T-cell (primary cell): ENCODE measurements at places on chromosomes 2 and 18. TPM values are rescaled to one million over a fixed set of nuclear protein-coding genes. Genes with fewer than 3 reads are reported as not detected.

The CHST9 gene
- not detected for total RNA-seq

The ILKAP gene
- total RNA-seq: 117 TPM

The CFC1 gene
- not detected for total RNA-seq

The CNDP1 gene
- total RNA-seq: not detected

The KCNJ3 gene
- not detected for total RNA-seq

The HOXD13 gene
- not detected for total RNA-seq

The FSHR gene
- not detected for total RNA-seq

DNA sequence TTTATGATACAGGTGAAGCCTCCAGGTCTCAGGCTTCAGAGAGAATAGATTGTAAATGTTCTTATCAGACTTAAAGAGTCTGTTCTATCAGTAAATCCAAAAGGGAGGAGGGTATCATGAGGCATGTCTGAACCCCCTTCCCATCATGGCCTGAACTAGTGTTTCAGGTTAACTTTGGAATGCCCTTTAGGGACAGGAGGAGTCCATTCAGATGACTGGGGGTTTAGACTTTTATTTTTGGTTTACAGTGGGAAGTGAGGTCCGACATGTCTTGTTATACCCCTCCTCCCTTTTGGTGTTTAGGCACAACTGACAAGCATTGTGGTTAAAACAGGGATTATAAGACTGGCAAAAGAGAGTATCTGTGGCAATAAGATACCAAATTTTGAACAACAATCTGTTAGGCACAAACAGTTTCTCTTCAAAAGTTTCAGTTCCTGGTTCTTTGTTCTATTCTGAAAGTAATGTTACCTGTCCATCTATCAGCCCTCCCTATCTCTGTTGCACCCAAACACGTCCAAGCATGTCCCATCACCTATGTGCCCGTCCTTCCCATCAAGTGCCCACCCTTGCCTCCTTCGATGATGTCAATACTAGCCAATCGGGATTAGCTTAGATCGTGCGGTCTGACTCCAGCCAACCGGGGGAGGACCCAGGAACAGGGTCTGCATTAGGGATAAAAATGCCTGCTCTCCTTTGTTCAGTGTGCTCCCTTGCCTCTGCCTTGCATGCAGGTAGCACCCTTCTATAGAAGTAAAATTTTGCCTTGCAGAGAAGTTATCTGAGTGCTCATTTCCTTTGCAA lies 16.4 kb downstream of the TCF23 start:
- no peak for DNase-seq

- no peak for DNase-seq
Observed at GRCh38 chr18:48992791-48993555, 42.2 kb upstream of the SMAD7 start.

DNA sequence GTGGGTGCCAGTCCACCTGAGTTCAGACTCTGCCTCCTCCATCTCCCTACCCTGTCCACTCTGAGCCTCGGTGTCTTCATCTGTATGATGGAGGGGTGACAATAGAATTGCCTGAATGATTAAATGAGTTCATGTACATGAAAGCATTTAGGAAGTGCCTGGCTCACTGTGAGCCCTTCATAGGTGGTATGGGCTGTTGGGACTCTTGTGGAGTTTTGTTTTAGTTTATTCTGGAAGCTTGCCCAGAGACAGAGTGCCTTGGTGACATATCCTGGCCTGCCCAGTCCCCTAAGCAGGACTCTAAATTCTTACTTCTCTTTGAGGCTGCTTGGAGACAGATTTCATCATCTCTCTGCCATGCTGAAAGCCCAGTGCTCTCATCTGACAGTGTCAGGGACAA lies 24.5 kb upstream of the GIGYF2 start:
- no peak for DNase-seq

- DNase-seq: no peak
Observed at GRCh38 chr2:9764153-9764778, 79.0 kb upstream of the TAF1B start.

- no peak for DNase-seq
Observed at GRCh38 chr18:43396266-43396665, 119.0 kb upstream of the SYT4 start.

DNA sequence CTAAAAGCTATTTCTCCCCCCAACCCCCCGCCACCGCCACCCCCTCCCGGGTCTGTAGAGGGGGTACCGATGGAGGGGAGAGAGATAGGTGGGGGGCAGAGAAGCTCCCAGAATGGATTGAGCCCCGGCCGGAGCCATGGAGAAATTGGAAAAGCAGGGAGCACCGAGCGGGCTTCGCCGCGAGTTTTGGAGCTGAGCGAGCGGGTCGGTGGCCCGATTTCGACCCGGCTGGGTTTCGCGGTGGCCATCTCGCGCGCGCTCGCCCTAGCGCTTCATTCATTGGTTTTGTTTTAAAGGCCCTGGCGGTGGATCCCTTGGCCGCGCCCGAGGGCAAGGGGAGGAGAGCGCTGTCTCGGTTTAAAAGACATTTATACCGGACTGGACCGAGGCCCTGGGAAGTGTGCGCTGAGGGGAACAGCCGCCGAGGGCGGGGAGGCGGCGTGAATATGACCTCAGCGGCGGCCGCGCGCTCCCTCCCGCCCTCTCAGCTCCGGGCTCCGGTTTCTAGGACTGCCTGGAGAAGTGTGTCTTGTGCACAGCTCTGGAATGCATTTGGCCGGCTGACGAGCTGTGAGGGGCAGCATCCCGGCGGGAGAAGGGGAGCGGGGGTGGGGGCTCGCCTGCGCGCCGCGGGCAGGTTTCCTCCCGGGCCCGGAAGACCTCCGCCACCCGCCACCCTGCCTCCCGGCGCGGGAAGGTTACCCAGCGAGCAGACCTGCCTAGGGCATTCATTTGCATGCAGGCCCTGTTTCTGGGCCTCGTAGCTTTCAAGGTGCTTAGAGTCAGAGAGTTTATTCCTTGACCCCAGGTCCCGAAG lies 1.7 kb upstream of the SMAD7 start:
- DNase-seq: peak; percentile 52

- DNase-seq: no peak
Observed at GRCh38 chr18:45785134-45785533, 40.3 kb upstream of the SIGLEC15 start.

- no peak for DNase-seq
Observed at GRCh38 chr2:127769587-127769986, 41.4 kb downstream of the WDR33 start.

DNA sequence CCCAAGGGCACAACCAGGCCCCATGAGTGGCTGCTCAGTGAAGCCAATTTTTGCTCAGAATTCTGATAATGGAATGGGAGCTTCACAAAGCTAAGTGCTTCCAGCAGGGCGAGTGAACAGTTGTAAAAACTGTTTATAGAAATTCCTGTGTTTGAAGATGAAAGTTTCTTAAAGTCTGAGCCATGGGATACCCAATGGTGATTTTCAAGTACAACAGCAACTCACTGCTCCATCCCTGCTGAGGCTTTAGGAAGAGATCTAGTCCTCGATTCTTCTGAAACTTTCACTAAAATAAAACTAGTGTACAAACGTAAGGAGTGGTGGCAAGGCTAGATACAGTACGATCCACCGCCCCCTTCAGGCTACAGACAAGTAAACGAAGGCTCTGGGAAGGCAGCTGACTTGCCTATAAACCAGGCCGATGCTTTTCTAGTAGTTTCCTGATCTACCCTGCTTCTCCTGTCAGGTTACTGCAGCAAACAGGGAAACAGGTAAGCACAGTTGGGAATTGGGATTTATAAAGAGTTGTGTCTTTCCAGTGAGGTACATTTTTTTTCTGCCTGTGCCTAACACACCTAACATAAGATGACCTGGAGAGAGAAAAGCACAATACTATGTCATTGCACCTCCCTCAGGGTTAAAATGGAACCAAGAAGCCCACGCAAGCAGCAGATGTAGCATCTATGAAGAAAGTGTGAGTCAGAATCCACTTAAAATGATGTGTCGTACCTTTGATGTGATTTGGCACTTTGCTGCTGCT lies 108.7 kb downstream of the UXS1 start:
- peak; percentile 51 for DNase-seq

- DNase-seq: no peak
Observed at GRCh38 chr2:172429301-172429968, 2.0 kb downstream of the ITGA6 start.

- DNase-seq: no peak
Observed at GRCh38 chr2:127278959-127279358, 15.0 kb downstream of the ERCC3 start.

GRCh38 chr2:48383036-48383435 lies 146.9 kb upstream of the STON1 start:
- DNase-seq: no peak

DNA sequence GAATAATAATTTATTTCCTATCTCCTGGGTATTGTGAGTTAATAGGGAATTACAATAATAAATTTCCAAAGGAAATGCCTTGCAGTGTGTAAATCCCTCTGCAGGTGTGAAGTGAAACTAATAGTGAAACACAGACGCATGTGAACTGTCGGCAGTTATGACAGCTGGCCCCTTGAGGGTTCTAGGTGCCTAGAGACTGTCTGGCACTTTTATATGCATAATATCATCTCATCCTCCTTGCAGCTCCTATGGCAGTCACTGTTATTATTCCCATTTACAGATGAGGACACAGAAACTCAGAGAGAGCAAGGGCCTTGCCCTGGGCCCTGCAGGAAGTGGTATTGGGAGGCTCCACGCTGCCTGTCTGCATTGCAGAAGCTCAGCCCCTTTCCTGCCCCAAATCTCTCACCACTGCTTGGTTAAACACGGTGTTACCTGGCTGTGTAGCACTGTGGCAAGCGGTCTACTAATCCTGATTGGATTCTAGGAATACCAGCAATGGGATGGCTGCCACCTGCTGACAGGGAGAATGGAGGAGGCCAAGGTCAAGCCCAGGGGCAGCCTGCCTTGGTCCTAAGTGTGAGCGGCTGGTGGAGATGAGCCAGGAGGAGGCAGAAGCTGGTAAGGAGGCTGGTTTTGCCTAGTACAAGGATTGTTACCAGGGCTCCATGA lies 32.8 kb upstream of the ACKR3 start:
- DNase-seq: peak; percentile 65

GRCh38 chr18:4453567-4453873 lies 1.6 kb downstream of the DLGAP1 start:
- DNase-seq: no peak

DNA sequence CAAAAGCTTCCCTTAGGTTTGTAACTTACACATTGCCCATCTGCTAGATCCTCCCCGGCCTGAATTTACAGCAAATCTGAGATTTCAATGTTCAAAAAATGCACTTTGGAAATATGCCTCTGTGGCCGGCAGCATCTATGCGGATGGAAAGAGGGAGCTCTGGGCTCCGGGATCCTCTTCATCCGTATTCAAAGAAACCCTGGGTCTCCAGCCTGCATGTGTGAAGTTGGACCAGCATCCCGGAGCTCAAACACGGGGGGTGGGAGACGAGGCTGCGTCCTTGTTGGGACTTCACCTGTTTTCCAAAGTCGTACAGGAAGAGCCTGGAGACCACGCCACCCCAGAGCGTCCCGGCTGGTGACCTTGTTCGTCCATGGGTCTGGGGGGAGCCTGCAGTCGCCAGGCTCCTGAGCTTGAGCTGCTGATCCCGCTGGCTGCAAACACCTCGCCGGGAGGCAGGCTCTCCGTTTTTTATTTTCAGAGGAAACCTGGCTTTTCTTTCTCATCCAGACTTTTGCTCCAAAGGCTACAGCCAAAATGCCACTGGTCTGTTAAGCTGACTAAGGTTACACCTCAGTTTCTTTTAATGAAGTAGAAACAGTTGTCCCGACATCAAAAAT lies 77.4 kb downstream of the PTGR3 start:
- DNase-seq: no peak

DNA sequence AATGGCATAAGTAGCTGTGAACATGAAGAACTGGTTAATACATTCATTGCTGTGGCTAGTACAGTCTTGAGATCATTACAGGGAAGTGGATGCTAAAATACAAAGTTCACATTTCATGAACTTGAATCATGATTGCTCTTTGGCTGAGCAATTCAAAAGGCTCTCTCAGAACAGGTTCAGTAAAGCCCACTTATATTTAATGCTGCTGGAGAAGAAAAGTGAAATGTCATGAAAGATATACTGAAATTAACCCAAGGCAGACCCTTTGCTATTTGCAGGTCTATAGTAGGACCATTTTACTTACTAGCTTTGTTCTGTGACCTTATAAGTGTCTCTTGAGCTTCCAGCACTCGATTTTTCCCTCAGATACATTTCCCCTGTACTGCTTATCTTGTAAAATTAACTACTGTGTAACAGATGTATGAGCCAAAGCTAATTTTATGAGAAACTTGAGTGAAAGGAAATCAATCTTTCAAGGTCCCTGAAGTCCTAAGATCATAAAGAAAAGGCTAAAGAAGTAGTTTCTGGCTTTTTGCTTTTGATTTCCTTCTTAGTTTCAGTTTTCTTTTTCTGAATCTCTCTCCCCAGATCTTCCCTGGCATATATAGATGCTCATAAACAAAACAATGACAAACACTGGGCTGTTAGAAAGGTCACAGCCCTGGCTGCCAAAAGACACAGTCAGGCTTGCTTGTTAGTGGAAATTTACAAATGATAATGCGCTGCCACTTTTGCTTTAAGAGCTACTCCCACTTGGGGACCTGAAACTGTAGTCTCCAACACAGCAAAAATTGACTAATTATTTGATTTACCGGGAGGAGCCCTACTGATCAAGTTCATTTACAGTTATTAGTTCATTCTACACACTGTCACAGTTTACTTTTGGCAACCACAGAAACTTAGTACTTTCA lies 132.7 kb upstream of the XPO1 start:
- no peak for DNase-seq
